ENCODE measurements at places on chromosomes 3 and 15. TPM values are rescaled to one million over a fixed set of nuclear protein-coding genes. Genes with fewer than 3 reads are reported as not detected.

DNA sequence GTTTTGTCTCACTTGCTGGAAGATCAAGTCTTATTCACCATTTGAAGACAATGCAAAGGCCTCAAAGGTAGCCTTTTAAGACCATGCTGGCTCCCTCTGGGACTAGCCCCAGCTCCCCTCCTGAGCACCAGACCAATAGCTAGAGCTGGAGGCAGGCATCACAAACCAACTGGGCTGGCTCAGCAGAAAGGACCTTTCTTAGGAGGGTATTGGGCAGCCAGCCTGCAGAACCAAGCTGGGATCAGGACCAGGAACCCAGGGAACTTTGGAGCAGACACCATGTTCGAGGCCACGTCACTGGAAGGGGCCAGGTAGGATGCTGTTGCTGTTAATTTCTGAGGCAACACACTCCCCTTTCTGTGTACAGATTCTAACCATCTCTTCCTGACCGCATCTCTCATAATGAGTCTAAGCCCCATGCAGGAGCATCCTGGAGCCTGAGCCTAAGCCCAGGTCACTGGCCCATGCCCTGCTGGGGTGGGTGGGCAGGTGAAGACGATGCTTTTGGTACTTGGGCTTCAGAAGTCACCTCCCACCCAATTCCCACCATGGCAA is 81.4 kb upstream of the KLF13 start:
- no peak for DNase-seq

Gene ATP13A5
- total RNA-seq, result not detected

GRCh38 chr3:164406281-164406680 is 672.0 kb downstream of the SI start:
- DNase-seq, result no peak

GRCh38 chr15:70271422-70272088 is 173.8 kb upstream of the TLE3 start:
- DNase-seq, result no peak

DNA sequence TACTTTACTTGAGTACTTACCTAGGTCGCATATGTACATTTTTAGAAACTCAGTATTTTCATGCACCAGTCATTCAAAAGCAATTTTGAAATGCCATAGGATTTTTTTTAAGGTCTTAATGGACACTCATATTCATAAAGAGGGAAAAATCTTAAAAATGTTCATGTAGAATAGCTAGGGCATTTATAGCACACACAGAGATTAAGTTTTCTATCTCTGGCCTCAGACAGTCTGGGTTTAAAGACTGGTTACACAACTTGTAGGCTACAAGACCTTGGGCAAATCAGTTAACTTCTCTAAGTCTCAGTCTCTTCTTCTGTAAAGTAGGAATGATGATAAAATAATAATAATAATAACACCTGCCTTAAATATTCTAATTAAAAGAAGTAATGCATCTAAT is 48.5 kb upstream of the UBP1 start:
- no peak for DNase-seq

Data from GM12878 (cell line).